Dermis blood vessel endothelial cell (primary cell): ENCODE measurements at places on chromosomes 7 and 10. TPM values are rescaled to one million over a fixed set of nuclear protein-coding genes. Genes with fewer than 3 reads are reported as not detected.

- DNase-seq = no peak
These were observed 45.2 kb upstream of the SPOCK2 start for GRCh38 chr10:72133517-72133916.

DNA sequence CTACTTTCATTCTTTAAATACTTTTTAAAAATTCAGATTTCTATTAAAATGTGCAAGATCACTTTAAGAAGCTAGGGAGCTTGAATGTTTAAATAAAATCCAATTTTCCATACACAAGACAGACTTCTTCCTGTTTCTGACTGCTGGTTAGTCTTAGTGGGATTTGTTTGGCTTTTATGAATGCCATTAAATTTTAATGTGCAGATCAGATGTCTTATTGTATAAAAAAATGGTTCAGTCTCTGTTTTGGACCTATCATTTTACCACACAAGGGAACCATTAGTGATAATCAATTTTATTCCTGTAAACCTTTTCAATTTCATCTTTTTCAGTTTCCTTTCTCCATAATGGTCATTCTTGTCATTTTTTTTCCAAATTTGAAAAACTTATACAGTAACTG is 63.2 kb downstream of the VCL start:
- DNase-seq = no peak

DNA sequence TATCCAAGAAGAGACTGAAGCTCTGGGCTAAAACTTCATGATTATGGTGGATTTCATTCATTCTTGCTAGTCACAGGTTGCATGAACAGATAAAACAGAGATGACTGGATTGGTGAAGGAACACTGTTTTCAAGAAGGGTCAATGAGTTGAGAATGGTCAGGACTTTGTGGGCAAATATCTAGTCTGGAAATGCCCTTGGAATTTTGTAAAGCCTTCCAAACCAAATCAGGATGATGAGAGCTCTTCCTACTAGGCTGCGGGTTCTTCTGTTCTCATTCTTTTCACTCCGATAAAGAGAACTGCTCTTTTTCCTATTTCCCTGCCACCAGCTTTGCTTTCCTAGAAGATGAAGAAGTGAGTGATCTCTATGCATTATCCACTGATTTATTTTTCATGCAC is 171.4 kb downstream of the ARID5B start:
- DNase-seq = no peak

DNA sequence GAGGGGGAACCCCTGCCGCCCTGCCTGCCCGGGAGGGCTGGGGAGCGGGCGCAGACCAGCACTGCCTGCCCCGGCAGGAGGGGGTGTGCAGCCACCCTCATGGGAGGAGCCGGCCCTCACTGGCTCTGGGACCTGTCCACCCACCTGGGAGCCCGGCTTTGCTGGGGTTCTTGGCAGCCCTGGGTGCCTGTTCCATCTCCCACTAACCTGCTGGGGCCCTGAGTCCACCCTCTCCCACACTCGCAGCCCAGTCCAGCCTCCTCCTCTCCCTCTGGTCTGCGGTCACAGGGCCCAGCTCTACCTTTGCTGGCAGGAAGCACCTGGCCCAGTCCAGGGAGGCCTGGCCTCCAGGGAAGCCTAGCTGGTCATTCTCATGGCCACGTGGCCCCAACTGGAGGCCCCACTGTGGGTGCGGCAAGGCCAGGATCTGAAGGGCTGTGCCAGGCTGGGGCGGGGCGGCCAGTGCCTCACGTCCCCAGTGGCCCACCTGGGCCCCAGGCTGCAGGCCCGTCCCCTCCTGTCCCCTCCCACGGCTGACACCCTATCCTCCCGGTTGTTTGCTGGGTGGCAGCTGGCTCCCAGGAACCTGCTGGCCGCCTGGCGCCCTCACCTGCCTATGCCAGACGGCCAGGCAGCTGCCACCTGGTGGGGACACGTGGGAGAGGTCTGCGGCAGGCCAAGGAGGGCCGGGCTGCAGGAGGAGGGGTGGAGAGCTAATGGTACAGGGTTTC is at the start of gene TMEM184A:
TSS of gene TMEM184A (minus strand) at position 393 of the 731 bp plus-strand sequence. CDS start 721 bp downstream, outside the sequence.
- peak; percentile 43 for DNase-seq

DNA sequence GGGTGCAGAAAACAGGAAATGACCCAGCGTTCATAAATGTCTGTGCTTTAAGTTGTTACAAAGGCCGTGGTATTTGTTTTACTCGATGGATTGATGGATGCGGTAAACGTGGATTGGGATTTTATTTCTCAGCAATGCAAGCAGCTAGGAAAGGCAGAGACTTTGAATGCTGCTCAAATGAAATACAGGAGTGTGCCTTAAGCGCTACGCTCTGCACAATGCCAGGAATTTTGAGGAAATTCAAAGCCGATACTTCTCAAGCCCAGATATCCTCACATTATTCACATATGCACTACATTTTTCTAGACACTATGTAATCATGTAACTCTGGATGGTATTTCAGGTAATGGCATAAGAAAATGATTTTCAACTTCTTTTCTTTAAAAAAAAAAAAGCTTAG is 514.3 kb upstream of the ADARB2 start:
- no peak for DNase-seq

Gene PPP1R17
- not detected in 2 replicates for total RNA-seq

DNA sequence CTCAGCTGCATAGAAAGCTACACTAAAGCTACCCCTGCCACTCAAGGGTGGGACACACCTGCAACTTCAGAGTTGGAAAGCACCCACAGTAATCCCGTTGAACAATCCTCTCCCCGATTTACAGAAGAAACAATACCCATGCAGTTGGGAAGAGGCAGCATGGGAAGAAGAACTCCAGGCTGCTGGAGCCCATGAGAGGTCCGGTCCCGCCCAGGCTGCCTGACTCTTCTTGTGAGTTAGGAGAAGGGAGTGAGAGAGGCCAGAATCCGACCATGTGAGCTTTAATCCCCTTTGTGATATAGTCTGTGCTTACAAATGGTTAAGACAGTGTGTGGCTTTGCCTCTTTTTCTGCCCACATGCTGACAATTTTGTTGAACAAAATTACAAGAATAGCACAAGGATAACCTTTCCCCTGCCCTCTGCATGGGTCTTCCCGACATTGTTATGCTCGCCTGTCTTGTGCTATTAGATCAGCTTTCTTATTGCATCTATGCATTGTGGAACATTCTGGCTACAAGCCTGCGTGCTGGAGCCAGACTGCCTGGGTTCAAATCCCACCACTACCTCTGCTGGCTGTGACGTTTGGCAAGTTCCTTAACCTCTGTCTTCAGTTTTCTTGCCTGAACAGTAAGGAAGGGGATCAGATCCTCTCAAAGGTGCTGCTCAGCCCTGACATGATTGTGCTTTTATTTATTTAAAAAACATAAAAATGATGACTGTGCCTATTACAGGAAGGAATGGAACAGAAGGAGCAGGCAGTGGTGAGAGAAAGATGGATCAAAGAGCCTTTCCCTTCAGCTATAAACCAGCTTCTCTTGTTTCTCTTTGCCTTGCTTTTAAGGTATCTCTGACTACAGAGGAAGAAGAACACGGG is 56.0 kb downstream of the BPGM start:
- peak; percentile 29 for DNase-seq

Gene OR6B1
- not detected in 2 replicates for total RNA-seq
